Stimulated activated CD4-positive, alpha-beta T cell treated with anti-CD3 and anti-CD28 coated beads, TNF-alpha, amount 100 ng/mL, for 1 hour (primary cell): ENCODE measurements at places on chromosomes 1 and 21.

GRCh38 chr1:40625476-40626382, 39.8 kb downstream of the RIMS3 start:
- no peak for DNase-seq

GRCh38 chr1:227891955-227892488, 55.7 kb downstream of the WNT9A start:
- no peak for DNase-seq

DNA sequence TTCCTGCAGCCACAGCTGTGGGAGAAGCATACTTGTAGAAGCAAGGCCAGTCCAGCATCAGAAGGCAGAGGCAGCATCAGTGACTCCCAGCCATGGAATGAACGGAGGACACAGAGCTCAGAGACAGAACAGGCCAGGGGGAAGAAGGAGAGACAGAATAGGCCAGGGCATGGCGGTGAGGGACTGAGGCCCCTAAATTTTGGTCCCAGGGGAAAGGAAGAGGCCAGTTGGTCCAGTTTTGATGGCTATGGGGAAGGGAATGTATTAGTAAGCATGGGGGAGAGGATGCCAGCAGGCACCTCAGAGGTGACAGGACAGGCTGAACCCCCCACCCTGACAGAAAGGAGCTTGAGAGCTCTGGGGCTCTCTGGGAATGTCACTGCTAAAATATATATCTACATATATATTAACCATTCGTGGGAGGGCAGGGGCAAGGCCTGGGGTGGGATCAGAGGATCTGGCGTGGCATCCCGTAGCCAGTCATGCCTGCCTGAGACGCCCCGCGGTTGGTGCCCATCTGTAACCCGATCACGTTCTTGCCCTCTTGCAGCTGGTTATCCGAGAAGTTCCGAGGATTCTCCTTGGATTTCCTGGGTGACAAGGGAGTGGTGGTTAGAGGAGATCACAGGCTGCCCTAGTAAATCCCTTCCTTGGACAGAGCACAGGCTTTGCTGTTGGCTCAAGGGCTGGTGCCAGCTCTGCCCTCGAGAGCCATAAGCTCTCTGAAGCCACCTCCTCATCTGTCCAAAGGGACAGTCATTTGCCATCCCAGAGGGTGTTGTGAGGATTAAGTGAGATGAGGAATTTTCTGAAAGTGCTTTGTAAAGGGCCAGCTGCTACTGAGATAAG, 6.7 kb downstream of the TAGLN2 start:
- no peak for DNase-seq

DNA sequence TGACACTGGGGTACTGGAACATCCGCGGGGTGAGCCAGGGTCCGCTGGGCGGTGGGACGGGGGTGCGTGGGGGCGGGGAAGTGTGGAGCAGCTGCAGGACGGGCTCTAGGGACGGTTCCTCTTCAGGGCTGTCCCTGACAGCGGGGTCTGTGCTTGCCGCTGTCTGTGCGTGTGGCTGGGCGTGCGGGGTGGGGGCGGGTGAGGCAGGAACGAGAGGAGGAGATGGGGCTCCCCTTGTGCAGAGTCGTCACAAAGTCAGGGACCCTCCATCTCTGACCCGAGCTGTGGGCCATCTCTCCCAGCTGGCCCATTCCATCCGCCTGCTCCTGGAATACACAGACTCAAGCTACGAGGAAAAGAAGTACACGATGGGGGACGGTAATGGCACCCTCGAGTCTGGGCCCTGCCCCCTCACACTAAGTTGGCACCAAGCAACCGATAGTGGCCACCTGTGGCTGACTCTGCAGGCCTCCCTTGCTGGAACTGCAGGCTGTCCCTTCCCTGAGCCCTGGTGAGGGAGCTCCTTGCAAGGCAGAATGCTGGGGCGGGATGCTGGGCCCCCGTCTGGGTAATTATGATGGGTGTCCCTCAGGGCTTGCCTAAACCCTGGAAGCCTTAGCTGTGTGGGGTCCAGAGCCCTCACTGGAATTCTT, 392 bp downstream of the GSTM2 start:
- DNase-seq, result no peak

DNA sequence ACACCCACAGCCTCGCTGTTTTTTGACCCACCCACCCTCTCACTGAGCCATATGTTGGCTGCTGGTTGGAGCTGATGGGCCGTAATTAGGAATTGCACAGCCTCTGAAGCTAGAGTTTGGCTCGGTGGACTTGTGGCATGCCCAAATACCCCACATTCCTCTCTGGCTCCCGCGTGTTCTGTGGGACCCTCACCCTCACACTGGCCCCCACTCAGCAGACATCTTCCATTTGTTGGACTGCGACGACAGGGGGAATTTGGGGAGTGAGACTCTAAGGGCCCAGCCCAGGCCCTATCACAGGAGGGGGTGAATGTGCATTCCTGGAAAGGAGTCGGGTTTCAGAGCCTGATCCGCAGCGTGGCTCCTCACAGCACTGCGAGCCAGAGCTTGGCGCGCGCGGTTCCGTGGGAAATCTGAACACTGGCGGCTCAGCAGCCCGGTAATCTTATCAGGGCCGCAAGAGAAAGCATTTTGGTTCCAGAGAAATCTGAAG, 5.2 kb downstream of the RCSD1 start:
- no peak for DNase-seq

DNA sequence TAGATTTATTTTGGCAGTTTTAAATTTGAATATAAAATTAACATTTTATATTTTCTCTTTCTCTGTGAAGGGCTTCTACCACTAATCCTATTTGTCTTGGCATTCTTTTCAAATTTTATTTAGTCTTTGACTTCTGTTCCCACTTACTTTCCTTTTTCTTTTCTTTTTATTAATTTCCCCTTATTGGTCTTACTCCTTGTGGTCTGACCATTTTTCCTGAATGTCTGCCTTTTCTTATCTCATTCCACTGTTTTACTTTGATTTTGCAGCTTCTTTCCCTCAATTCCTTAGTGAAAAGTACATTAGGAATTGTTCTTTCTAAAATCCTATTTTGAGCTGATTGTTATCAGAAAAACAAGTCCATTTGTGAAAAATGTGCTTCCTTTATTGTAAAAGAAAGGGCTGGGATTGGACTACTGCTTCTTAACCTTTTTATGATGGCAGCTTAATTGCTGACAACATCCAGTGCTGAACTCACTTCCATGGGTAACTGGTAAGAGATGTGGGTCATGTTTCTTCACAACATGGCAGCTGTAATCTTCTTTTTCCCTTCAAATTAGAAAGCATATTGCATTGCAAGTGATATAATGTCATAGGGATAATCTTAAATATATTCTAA, 284.6 kb downstream of the DNM3 start:
- DNase-seq, result no peak

- no peak for DNase-seq
These were observed 513 bp downstream of the GTF2B start for GRCh38 chr1:88890791-88891317.

GRCh38 chr1:160407839-160408801, 7.8 kb downstream of the VANGL2 start:
- DNase-seq, result no peak

DNA sequence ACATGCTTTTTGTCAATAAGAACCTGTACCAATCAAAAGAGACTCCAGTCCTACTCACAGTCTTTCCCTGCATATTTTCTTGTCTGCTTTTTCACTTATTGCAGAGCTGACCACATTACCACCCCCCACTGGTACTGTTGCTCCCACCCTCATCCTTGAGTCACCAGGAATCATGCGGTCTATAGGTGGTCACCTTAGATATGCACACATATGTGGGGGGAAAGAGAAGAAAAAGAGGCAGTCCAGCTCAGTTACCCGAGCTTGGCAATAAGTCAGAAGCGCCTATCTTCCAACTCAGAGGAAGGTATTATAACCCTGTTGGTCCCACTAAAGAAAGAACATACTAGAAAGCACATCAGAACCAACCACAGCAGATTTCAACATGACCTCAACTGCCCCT, 119.2 kb downstream of the SMYD2 start:
- DNase-seq, result no peak

GRCh38 chr1:218480137-218480536, 135.0 kb downstream of the TGFB2 start:
- DNase-seq, result no peak

GRCh38 chr1:226216056-226216455, 7.4 kb upstream of the MIXL1 start:
- no peak for DNase-seq

DNA sequence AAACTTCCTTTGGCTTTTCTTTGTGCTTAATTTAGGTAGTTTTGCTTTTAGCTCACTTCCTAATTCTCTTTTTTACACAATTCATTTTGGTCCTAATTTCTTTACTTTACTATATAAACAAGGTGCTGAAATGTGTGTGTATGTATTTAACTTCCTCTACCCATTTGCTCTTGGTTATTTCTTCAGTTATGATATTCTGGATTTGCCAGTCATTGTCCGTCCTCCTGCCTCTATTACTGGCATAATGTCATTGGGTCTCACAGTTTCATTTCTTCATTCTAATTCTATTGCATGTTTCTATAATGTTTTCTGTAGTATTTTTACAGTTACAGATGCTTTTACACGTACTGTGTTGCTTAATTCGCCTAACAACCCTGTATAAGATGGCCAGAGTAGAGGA, 96.2 kb downstream of the ZMYM4 start:
- no peak for DNase-seq

DNA sequence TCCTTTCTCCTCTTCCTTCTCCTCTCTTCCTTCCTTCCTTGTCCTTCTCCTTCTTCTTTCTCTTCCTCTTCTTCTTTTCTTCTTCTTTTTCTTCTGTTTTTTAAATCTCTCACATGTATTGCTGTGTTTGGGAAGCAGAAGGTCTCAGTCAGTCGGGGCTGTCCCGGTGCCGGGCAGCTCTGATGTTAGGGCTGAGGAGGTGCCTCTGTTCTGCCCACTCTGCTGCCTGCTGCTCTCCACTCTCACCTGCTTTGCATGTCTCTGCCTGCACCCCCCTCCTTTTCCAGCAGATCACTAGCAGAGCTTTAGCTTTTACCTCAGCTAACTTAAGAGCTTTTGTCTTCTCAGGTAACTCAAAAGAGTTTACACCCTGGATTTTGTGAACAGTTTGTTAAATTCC, 276.6 kb downstream of the CHRM3 start:
- no peak for DNase-seq

DNA sequence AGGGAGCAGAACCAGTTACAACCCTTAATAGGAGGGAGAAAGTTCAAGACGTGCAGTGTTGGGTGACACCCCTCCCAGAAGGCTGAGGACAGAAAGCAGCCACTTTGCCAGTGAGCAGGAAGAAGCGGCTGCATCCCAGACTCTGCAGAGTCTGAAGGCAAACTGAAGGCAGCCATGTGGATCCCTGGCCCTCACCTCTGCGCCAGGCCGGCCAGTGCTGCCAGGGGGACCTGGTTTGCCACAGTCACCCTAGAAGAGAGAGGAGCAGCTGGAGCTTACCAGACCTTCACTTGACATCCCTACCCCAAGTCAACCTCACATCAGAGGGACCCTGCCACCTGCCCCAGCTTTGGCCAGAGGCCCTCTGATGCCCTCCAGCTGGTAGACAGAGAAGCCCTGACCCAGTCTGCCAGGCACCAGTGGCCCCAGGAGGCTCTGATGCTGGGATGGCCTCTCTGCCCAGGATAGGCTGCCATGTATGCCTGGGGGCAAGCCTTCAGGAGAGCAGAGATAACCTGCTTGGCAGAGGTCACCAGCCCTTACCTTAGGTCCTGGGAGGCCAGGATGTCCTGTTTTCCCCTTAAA, 16.3 kb upstream of the PEF1 start:
- no peak for DNase-seq

DNA sequence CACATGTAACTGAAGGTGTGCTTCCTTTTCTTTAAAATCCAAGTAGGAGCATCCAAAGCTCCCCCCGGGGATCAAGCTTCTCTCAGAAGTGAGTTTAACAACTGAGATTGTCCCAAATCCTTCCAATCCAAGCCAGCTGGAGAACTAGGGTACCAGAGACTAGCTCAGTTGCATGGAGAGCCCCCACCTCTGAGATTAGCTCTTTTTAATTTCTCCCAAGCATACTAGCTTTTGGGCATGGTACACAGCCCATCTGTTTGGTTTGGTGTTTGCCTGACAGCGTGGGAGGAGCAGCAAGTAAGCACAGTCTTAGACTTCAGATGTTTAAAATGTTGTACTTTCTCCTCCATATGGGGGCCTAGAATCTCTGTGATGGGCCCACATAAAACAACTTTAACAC, 142.8 kb downstream of the ASTN1 start:
- DNase-seq, result no peak

DNA sequence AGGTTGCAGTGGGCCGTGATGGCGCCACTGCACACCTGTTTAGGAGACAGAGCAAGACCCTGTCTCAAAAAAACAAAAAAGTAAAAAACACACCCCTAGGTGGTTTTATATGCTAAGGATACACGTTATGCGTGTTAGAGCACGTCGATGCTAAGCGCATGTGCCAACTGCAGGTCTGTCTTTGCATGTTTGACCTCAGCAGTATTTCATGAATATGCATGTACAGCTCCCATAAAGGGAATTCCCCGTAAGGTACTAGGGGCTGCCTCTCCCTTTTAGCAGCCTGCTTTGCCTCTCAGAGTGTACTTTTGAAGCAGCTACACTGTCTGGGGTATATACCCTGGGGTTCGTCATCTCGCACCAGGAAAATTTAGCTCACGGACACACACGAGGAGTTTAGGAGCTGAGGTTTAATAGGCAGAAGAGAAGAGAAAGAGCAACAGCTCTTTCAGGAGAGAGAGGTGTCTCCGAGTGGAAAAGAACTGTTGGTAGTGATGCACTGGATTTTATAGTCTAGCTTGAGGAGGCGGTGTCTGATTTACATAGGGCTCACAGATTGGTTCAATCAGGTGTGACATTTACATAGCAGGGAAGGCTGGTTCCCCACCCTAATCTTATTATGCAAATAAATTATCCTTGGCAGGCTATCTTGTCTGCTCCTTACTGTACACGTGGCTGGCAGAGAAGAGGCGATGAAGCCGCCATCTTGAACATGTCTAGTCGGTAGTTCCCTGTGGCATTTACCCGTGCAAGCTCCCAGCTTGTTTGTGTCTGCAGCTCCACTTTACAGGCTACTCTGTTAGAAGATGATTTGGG, 4.2 kb upstream of the OTUD3 start:
- DNase-seq, result no peak

DNA sequence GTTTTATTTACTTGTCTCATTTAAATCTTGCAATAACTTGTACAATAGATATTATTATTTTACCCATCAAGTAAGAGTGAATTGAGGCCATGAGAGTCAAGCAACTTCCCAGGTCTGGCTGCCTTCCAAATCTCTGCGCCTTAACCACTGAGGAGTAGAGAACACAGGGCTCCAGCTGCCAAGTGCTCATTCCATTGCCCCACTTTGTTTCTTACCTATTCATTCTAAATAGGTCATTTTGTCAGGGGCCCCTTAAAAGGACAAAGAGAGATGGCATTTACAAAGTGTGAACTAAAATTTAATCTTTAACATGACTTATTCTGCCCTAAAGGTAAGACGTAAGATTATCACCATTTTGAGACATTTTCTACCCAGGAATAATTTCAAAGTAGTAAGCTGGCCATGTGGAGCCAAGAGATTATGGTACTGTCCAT, 3.5 kb downstream of the PPP1R15B start:
- no peak for DNase-seq

DNA sequence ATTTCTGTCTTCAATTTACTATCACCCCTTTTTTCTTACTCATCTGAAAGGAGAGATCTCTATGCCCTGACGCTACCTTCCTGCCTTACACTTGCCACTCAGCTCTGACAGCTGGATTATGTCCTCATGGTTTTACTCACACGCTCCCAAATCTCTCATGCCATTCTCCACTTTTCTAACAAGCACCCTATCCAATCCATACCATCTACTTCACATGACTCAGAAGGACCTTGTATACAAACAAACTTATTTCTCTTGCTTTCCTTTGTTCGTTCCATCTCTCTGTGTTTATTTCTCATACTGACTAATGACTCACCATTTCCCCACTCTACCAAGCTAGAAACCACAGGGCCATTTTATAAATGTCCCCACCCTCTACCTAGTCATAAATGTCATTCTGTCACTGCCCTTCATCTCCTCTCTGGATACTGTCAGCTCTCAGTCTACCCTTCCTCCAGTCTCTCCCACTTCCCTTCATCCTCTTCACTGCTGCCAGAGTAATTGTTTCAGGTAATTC, 87.3 kb downstream of the USP24 start:
- DNase-seq, result no peak
